Psoas muscle (tissue), 8 donors: ENCODE measurements at places on chromosomes 1 and 21. TPM values are rescaled to one million over a fixed set of nuclear protein-coding genes. Genes with fewer than 3 reads are reported as not detected.
A peak's percentile ranks its signal among the peaks of the same experiment; 100 is the strongest.

GRCh38 chr1:45348020-45348419 is 7.8 kb upstream of the MUTYH start:
- DNase-seq, result no peak

DNA sequence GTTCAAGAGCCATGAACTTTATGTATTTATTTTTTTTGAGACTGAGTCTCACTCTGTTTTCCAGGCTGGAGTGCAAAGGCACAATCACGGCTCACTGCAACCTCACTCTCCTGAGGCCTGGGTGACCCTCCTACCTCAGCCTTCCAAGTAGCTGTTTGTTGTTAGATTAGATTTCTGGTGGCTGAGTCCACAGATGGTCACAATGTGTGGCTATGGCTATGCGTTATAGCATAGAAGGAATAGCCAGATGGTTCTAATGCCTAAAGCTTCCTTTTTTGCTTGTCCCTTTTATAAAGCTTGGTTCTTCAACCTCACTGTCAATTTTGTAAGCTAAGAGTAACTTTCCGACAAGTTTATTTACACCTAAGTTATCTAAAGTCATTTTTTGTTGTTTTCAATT is 62.3 kb upstream of the FMN2 start:
- DNase-seq, result no peak

- DNase-seq, result peak; percentile 61
Observed at GRCh38 chr1:25795946-25796810, 3.8 kb upstream of the SELENON start.

DNA sequence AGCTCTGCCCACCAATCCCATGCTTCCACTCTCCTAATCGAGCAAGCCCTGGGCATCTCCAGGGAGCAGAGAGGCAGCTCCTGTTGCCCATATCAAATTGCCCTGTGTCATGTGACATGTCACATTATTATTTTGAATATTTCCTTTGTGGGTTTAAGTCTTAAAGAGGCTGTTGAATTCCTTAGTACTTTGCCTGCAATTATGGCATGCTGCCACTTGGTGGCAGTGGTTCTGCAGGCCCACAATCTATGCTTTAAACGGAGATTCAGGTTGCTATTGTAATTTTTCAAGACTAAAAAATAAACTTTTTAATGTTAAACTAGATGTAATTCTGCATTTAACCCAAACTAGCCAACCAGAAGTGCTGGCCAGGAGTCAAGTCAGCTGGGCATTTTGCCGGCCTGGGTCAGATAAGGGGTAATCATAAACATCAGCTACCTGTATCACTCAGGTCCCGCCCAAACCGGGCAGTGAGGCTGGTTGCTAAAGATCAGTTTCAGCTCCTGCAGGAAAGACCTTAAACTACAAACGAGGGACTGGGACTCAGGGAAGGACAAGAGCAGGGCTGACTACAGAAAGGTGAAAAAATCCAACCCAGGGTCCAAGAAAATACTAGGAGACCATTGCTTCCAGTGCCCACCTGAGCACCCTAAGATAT is 37.3 kb upstream of the ARHGEF16 start:
- DNase-seq, result no peak

DNA sequence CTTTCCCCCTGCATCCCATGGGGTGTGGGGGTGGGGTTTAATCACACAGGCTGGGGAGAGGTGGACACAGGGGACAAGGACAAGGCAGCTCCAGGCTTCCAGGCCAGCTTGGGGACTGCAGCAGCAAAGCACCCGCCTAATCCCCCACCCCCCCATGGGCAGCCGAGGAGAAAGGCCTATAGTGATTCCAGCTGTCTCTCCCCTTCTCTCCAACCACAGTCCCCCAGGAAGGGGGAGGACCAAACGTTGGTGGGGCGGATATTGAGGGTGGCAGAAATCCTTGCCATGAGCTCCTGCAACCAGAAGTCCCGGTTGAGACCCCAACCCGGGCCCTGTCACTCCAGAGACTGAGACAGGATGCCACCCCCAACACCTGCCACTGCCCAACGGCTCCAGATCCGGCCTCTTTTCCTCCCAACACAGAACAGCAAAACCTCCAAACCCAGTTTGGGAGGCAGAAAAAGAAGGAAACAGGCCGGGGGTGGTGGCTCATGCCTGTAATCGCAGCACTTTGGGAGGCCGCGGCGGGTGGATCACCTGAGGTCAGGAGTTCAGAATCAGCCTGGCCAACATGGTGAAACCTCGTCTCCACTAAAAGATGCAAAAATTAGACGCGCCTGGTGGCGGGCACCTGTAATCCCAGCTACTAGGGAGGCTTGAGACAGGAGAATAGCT is 1.7 kb downstream of the EPHA2 start:
- DNase-seq, result no peak

ATPAF1 gene
- 114 TPM for total RNA-seq

SLAMF7 gene
- 0.79 TPM for total RNA-seq

SPRR3 gene
- 1.1 TPM for total RNA-seq

DNA sequence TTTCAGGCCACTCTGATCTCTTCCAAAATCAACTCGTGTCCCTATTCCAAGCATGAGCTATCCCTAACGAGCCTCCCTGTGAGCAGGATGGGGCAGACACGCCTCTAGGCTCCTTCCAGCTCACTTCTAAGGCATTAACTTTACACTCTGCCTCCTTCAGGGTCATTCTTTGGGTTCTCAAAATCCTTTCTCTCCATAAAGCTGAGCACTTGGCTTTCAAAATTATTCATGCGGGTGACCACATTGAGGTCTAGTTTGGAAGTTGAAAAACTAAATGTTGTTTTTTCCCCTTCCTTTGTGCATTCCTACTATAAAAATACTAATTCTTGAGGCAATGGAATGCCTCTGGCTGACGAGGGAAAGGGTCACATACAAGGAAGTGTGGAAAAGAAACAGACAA is 33.5 kb upstream of the BMP8B start:
- no peak for DNase-seq

TRPM2 gene
- total RNA-seq, result 0.81 TPM

DNA sequence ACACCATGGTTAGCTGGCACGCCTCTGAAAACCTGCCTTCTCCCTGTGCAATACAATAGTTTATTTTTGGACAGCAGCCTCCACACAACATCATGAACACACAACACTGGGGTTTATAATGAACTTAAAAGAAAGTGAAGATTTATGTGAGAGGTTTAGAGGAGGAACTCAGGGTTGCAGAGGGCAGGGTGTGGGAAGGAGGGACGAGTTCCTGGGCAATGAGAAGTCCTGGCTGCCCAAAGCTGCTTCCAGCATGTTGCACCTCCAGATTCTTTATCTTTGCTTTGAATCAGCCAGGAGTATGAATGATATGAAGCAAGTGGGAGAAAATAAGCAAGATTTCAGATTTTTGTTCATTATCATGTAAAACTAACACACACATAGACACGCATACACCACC is 11.3 kb upstream of the LRRC8D start:
- DNase-seq, result no peak

DNA sequence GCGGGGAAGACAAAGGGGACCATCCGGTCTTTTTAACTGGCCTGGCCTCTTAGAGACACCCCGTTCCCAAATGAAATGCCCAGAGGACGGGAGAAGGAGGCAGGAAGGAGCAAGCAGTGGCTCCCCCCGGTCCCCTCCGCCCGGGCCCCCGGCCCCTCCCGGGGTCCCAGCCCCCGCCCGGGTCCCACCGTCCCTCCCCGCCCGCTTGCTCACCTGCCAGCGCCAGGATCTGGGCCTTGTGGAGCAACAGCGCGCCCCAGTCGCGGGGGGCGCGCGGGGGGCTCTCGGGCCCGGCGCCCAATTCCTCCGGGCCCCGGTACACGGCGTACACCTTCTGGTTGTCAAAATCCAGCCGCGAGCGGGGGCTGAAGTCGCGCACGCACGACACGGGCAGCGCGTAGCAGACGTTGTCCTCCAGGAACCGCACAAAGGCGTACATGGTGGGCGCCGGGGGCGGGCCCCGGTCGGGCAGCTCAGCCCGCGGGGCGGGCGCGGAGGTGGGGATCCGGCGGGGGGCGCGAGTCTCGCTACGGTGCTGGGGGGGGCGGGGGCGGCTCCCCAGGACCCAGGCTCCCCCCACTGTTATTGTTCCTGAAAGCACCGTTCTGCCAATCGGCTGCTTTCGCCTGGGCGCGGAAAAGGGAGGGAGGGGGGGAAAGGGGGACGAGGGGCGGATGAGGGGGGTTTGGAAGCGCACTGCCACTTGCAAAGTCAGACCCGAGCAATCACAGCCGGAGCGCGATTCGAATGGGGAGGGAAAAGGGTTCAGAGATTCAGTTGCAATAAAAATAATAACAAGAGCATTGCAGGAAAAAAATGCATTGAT is at the start of gene BEND5:
TSS of gene BEND5 (minus strand) at position 499 of the 826 bp plus-strand sequence. CDS start at position 439, 60 bp downstream.
- peak; percentile 58 for DNase-seq

- no peak for DNase-seq
Observed at GRCh38 chr1:72635719-72636118, 353.4 kb upstream of the NEGR1 start.

CFH gene
- 37.5 TPM for total RNA-seq

GRCh38 chr1:184379111-184379752 is 7.6 kb upstream of the C1orf21 start:
- DNase-seq, result no peak

DNA sequence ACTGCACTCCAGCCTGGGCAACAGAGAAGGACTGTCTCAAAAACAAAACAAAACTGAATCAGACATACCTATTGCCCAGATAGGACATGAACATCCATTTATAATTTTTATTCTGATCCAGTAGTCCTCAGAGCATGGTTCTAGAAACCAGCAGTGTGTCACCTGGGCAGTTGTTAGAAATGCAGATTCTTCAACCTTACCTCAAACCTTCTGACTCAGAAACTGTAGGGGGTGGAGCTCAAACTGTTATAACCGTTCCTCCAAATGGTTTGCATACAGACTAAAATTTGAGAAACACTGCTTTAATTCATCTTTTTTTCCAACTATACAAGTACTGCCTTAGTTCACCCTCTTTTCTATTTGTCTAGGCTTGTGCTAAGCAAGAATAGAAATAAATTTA is 6.0 kb downstream of the NASP start:
- DNase-seq, result no peak

- no peak for DNase-seq
Observed at GRCh38 chr21:16363100-16363499, 633.3 kb downstream of the USP25 start.

CNR2 gene
- not detected for total RNA-seq

- no peak for DNase-seq
Observed at GRCh38 chr21:20315042-20315441, 683.2 kb upstream of the NCAM2 start.

- DNase-seq, result no peak
Observed at GRCh38 chr1:228527596-228527995, 40.4 kb downstream of the RNF187 start.

TAS1R1 gene
- total RNA-seq, result not detected

- no peak for DNase-seq
Observed at GRCh38 chr1:181513786-181514297, 30.5 kb downstream of the CACNA1E start.

TTC34 gene
- total RNA-seq, result 0.15 TPM

GRCh38 chr1:24640288-24640687 is 2.8 kb upstream of the SRRM1 start:
- no peak for DNase-seq

DNA sequence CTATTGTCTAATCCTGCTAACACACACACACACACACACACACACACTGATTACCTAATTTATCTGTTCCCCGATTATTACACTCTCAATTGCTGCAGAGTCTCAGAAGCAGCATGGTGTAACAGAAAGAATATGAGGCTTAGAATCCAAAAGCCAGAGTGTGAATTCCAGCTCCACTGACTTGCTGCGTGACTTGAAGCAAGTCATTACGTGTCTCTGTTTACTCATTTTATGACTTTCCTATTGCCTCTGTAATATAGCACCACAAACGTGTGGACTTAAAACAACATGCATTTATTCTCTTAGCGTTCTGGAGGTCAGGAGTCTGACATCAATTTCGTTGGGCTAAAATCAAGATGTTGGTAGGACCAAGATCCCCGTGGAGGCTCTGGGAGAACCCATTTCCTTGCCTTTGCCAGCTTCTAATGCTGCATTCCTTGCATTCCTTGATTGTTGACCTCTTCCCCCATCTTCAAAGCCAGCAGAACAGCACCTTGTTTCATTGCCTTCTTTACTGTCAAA is 55.9 kb upstream of the ATP5PO start:
- no peak for DNase-seq

GRCh38 chr1:245978915-245979314 is 528.2 kb downstream of the SMYD3 start:
- no peak for DNase-seq

DNA sequence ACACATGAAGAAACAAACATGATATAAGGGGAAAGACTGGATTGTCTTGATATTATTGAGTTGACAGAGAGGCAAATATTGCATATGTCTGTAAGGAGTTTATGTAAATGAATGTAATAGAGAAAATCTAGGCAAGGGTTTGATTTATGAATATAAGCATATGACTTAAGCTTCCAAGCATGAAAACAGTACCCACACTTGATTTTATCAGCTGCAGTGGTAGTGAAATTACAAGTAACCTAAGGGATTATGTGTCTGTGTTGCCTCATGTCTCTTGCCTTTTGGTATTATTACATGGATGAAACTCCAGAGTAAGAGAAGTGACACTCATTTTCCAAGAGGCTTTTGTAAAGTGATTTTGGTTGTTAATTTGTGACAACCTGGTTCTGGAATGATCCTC is 1678.9 kb downstream of the KCNT2 start:
- no peak for DNase-seq

C1orf185 gene
- total RNA-seq, result not detected

SOD1 gene
- 290 TPM for total RNA-seq

- DNase-seq, result peak; percentile 65
Observed at GRCh38 chr1:214386747-214387146, 105.8 kb downstream of the SMYD2 start.

- DNase-seq, result no peak
Observed at GRCh38 chr21:44708213-44708865, 3.0 kb downstream of the TSPEAR start.

- DNase-seq, result peak; percentile 67
Observed at GRCh38 chr1:203116091-203116820, 11.3 kb upstream of the ADORA1 start.

- no peak for DNase-seq
Observed at GRCh38 chr1:235990330-235990795, 74.5 kb downstream of the NID1 start.

FMO1 gene
- total RNA-seq, result 0.30 TPM

RNF223 gene
- total RNA-seq, result not detected

GRCh38 chr1:228852024-228852423 is 116.7 kb downstream of the RHOU start:
- no peak for DNase-seq

NBPF3 gene
- 1.8 TPM for total RNA-seq

- DNase-seq, result no peak
Observed at GRCh38 chr1:158000507-158000906, 7.1 kb downstream of the KIRREL1 start.
